HS-27A (cell line): ENCODE measurements at places on chromosomes 13 and 19.

- no peak for DNase-seq
Measured at GRCh38 chr13:46032341-46032740, 20.2 kb downstream of the ZC3H13 start.

GRCh38 chr19:52943134-52943883, 19.4 kb downstream of the ZNF816 start:
- no peak for DNase-seq

DNA sequence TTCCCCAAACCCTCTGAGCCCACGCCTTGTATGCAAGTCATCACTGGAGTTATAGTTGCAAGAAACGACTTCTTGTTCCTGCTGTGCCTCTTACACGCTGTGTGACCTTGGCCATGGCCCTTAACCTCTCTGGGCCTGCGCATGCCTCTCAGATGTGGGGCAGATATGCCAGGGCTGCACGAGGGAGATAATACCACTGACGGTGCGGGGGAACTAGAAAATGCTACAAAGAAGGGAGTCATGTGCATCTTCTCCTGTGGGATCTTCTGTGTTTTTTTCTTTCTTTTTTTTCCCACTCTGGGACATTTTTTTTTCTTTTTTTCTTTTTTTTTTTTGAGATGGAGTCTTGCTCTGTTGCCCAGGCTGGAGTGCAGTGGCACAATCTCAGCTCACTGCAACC, 4.3 kb upstream of the SAMD1 start:
- no peak for DNase-seq

DNA sequence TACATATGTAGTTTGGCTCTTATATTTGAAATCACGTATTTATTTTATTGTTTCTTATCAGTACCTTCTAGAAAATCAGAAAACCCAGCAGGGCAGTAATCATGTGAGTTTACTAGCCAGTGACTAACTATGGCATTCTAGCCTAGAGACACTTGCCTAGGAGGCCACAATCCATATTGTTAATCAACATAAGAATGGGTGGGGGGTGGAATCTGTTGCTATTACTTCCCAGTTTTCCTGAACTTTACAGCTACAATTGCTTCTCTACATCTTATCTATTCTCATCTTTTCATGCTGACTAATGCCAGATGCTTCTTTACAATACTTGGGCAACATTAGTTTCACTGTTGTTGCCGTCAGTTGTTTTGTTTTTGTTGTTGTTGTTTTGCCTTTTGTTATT, 18.7 kb upstream of the ATXN8OS start:
- no peak for DNase-seq

GRCh38 chr13:78398743-78399410, 204.5 kb downstream of the POU4F1 start:
- DNase-seq = no peak

- no peak for DNase-seq
Measured at GRCh38 chr19:3111586-3112247, 17.6 kb downstream of the GNA11 start.

- no peak for DNase-seq
Measured at GRCh38 chr19:29550896-29551295, 25.1 kb downstream of the VSTM2B start.

DNA sequence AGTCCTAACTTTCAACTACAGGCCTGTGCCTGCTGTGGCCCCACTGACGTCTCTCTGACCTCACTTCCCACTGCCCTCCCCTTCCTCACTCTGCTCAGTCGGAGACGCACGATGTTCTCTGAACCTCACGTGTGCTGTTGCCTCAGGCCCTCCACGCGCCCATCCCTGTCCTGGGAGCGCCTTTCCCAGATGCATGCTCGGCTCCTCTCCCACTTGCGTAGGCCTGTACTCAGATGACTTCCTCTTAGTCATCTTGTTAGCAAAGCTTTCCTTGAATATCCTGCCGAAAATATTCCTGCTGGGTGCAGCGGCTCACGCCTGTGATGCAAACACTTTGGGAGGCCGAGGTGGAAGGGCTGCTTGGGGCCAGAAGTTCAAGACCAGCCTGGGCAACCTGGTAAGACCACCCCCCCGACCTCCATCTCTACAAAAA, 9.3 kb upstream of the SYT5 start:
- DNase-seq = no peak

DNA sequence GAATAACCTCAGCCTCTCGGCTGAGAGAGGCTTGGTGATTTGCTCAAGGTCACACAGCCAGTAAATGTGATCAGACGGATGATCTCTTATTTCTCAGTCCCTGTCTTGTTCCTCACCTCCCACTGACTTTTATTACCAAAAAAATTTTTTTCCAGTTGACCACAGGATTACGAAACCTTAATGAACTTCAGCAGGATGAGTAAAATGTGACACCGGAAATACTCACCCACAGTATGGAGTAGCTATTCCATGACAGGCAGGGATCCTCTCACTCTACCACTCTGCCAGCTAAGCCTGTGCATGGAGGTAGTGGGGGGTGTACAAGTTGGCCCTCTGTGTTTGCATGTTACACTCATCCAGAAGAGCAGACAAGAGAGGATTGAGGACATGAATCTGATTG, 916.4 kb downstream of the UQCRFS1 start:
- DNase-seq = no peak

DNA sequence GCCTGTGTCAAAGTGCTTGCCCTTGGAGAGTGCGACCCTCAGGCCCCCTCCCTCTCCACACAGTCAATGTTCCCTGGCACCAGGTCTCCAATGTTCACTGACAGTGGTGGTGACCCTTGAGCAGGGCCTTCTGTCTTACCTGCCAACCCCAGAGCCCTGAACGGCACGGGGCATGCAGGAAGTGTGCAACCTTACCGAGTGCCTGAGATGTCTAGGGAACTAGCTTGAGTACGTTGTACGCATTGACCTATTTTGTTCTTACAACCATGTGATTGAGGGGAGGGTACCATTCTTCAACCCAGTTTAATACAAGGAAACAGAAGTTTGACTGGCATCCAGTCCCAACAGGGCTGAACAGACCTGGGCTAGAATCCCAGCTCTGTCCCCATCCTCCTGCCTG, 13.2 kb downstream of the MAG start:
- DNase-seq = no peak

- peak; percentile 51 for DNase-seq
Measured at GRCh38 chr19:34145741-34146202, 26.5 kb upstream of the LSM14A start.
